Activated T-cell treated with anti-CD3 and anti-CD28 coated beads, Interleukin-2, amount 50 U/mL, for 24 hours (primary cell): ENCODE measurements at places on chromosomes 13 and 19.

DNA sequence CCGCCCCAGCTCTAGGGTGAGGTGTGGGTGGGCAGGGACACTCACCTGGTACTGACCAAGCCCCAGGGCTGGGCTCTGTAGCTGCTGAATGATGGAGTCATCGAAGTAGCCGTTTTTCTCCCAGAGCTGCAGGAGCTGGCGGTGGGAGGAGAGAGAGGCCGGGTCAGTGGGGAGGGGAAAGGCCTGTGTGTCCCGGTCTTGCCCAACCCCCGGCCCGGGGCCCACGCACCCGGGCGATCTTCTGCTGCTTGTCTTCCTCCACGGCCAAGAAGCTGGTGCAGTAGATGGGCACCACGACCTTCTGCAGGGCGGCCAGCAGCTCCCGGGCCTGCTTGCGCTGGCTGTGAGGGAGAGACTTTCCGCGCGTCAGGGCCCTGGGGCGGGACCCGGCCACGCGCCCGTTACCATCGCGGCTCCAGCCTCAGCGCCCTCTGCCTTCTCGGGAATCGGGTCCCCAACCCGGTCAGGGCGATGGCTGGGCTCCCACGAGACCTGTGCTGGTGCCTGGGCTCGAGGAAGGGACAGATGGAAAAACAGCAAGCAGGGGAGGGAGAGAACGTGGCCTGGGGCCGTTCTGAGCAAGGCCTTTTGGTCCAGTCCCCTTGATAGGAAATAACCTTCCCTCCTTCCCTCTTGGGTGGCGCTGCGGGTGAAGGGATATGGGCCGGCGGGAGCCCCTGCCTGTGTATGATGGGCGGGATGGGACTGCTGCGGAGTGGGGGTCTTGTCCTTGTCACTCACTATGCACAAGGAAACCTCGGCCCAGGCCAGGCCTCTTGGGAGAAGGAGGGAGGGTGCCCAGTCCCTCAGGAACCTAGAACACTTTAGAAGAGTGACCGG lies 11.5 kb downstream of the CHERP start:
- DNase-seq: no peak

DNA sequence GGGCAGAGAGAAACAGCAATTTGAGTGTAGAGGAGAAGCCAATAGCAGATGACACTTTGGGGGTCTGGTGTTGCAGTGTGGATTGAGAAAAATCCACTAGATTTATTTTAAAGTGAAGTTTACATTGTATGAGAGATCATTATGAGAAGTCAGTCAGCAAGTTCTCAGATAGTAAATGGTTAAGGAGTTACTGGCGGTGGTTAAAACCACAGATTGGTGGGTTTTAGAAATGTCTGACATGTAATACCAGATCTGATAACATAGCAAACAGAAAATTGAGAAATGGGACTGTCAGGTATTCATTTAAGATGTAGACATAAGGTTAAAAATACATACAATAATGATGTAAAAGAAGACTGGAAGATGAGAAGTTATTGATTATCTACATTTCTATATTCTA lies 7.2 kb downstream of the ABHD13 start:
- DNase-seq: no peak

DNA sequence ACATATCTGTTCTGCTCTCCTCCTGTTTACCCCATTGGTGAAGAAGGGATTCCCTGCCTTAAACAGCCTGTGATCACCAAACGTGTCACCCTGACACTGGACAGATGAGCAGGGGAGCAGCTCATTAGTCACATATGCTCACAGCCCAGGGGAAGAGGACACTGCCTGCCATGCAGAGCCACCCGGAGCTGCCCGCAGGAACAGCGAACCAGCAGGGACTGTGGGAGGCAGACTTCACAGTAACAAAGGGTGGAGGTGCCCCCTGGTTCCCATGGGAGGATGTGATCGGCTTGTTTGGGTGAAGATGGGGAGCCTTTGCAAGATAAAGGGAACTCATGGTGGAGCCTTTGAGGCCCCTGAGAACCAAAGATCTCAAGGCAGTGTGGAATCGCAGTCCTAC lies 88.6 kb upstream of the FARP1 start:
- DNase-seq: no peak

- DNase-seq: no peak
These were observed 242.7 kb downstream of the DCLK1 start for GRCh38 chr13:35888457-35888883.

DNA sequence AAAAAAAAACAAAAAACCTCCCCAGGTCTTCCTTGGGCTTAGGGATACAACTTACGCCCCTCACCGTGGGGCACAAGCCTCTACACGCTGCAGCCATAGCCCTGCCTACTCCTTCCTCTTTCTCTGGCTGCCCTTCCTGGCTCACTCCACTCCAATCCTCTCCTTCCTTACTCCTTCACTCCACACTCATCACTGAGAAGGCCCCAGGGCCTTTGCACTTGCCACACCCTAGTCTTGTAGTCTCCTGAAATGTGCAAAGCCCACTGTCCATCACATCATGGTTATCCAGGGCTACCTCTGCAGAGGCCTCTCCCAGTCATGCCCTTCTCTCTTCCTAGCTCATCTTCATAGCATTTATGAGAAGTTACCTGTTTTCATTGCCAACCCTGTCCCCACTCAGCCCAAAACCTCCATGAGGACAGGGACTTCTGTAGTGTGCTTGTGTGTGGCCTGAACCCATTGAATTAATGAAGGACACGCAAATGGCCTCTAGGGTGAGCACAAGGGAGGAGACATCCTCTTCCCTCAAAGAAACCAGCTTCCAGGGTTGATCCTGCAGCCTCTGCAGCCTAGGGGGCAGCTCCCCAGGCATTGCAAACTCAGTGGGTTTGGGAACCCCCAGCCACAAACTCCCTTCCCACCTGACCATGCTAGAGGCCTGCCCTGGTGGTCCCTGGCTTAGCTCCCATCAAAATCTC lies 7.9 kb upstream of the HSH2D start:
- no peak for DNase-seq

GRCh38 chr13:110653271-110653670 lies 37.9 kb downstream of the NAXD start:
- DNase-seq: no peak

DNA sequence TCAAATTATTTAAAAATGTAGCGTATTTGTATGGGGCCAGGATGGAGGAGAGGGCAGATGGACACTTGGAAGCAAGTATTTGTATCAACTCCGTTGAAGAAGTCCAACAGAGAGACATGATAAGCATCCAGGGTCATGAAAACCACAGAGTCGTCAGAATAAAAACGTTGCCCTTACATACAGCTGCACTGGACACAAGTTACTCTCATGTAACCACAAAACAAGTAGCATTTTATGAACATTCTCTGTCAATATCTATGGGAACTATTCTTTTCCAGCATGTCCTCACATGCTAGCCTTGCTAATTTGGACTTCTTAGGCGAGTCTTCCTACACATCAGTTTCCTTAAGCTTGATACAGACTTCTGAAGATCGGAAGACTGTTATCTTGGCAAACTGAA lies 35.0 kb downstream of the EFNB2 start:
- DNase-seq: no peak

GRCh38 chr13:43377973-43378372 lies 354.6 kb downstream of the DNAJC15 start:
- no peak for DNase-seq

DNA sequence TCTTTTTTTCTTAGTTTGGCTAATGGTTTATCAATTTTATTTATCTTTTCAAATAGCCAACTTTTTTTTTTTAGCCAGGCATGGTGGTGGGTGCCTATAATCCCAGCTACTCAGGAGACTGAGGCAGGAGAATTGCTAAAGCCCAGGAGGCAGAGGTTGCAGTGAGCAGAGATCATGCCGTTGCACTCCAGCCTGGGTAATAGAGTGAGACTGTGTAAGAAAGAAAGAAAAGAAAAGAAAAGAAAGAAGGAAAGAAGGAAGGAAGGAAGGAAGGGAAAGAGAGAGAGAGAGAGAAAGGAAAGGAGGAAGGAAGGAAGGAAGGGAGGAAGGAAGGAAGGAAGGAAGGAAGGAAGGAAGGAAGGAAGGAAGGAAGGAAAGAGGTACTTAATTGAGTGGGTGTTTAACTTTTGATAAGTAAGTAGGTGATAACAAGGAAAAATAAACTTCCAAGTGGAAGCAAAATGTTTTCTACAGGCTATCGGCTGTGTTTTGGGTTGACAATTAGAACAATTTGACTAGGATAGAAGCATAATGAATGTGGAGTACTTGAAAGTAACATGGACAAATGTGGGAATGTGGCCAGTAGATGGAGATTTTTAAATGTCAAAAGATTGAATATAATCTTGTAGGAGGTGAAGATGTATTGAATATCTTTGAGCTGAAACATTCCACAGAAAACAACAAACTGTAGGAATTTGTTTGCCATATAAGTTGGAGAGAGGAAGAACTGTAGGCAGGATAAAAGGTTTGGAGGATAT lies 62.8 kb upstream of the MYO16 start:
- DNase-seq: no peak

GRCh38 chr13:23703246-23703860 lies 133.1 kb downstream of the TNFRSF19 start:
- no peak for DNase-seq

- DNase-seq: no peak
These were observed 53.2 kb upstream of the LSM14A start for GRCh38 chr19:34118879-34119748.

GRCh38 chr13:33545492-33545891 lies 259.9 kb upstream of the STARD13 start:
- DNase-seq: no peak

- DNase-seq: no peak
These were observed 103.2 kb upstream of the VSTM2B start for GRCh38 chr19:29422486-29423085.

- no peak for DNase-seq
These were observed 12.4 kb upstream of the ELAVL1 start for GRCh38 chr19:8017808-8018207.

DNA sequence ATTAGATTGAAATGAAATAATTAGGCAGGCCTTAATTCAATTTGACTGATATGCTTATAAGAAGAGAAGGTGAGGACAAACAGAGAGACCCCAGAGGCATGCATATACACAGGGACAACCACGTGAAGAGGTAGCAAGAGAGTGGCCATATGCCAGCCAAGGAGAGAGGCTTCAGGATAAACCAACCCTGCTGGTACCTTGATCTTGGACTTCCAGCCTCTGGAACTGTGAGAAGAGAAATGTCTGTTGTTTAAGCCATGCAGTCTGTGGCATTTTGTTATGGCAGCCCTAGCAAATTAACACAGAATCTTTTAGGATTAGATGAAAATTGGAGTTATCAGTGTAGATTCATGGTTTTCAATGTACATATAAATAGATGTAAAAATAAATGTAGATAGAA lies 120.1 kb downstream of the KCTD15 start:
- DNase-seq: no peak

GRCh38 chr13:76709851-76710250 lies 176.4 kb downstream of the KCTD12 start:
- no peak for DNase-seq

DNA sequence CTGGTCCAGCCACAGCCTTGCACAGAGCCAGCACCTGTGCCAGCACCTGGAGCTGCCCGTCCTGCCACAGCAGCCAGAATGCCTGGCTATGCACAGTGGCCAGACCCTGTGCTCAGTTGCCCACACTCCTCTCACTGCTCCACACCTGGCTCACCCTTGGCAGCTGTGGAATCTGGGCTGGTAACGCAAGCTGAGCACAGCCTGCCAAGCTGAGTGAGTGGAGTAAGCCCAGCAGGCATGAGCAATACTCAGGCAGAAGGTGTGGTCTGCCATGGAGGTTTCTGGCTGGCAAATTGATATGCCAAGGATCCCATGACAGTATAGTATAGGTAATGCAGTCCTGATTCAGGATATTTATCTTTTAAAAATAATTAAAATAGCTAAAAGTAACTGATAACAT lies 122.2 kb downstream of the PCDH9 start:
- DNase-seq: no peak

DNA sequence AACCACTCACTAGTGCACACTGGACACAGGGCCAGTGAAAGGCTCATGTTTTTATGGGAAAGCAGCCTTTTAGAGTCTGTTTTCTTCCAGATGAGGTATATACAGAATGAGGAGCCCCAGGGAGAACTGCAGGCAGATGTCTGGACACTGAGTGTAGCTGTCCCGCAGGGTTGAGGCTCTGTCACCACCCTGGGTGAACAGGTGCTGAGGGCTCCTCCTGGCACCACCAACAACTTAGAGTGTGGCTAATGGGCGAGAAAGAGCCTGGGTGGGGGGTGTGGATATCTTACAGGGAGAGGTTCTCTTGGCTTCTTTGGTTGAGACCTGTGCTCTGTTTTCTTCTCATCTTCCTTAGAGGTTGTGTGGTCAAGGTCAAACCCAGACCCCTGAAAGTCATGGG lies 202.1 kb upstream of the GPR12 start:
- DNase-seq: no peak

DNA sequence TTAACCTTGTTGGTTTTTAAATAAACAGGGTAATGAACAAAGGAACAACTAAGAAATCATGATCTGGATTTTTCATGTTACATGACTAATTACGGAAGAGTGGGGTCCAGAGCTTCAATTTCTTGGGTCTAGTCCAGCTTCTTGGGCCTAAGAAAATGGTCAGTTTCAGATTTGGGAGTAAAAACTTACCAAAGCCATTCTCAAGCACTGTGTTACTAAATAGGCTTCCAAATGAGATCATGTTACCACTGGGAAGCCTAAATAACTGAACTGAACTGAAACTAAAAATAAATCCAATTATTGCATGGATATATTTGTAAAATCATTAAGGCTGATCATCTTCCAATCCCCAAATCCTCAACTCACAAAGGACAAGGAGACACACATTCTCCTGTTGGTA lies 13.9 kb downstream of the TBC1D4 start:
- no peak for DNase-seq
